ENCODE measurements at places on chromosomes 1 and 21. TPM values are rescaled to one million over a fixed set of nuclear protein-coding genes. Genes with fewer than 3 reads are reported as not detected.

DNA sequence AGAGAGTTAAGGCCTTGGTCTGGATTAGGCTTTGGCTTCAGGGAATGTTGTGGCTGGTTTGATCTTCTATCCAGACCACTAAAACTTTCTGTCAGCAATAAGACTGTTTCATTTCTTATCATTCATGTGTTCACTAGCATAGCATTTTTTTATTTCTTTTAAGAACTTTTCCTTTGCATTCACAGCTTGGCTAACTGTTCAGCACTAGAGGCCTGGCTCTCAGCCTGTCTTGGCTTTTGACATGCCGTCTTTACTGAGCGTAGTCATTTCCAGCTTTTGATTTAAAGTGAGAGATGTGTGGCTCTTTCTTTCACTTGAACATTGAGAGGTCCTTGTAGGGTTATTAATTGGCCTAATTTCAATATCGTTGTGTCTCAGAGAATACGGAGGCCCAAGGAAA, 62.5 kb downstream of the RNF220 start:
- no peak for DNase-seq

- DNase-seq: peak; percentile 71
Observed at GRCh38 chr1:231866392-231867331, 240.1 kb downstream of the DISC1 start.

The FMO2 gene
- total RNA-seq: not detected

GRCh38 chr1:184896000-184896399, 78.3 kb downstream of the NIBAN1 start:
- no peak for DNase-seq

DNA sequence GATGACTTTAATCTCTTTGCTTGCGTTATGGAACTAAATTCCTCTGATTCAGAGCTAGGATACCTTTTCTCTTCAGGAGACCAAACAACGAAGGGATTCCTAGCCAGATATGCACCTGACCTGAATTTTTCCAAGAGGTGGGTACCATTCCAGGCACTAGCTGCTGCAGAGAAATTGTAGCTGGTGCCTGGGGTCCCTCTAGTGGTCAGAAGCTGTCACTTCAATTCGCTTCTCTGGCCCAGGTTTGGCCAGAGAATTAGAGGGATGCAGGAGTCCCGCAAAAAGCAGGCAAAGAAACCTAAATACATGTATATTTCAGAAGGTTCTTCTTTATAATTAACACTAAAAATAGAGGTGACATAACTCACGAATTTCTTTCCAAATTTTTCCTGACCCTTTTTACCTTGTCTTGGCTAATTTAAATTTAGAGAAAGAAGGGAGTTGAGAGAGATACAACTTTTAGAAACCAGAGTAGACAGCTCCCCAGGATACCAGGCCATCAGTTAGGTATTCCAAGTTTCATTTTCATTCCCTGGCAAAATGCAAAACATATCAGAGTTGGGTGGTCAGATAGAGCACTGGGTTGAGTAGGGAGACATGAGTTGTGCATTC, 9.6 kb downstream of the ACKR1 start:
- peak; percentile 49 for DNase-seq

The SLC44A5 gene
- 1.6 TPM for total RNA-seq

DNA sequence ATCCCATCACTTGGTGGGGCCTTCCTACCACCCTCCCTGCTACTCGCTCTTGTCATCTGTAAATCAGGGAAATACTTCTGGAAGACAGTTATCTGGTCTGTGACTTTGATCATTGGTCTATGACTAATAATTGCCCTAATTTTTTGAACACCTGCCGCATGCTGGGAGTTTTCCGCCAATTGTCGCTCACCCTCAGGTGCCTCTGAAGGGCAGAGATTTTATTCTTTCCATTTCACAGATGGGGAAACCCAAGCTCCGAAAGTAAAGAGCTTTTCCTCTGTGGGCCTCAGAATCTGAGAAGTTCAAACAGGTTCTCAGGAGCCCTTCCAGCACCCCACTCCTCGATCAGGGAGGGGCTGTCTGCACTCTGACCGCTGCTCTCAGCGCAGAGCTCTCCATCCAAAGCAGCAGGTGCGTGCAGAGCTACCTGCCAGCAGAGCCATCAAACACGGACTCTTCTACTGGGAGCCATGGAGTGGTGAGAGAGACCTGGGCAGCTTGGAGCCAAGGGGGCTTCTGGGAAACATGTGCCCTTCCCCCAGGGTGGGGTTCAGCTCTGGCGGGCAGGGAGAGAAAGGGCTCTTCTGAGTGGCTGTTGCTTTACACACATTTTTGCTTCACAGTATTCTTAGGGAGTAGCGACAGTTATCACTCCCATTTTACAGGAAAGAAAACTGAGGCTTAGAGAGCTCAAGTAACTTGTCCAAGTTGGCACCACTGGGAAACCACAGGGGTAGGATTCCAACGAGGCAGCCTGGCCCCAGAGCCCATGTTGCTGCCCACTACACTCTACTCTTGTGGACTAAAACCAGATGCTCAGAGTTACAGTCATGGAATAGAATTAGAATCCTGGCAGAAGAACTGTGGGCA, 5.8 kb upstream of the RUNX3 start:
- DNase-seq: no peak

DNA sequence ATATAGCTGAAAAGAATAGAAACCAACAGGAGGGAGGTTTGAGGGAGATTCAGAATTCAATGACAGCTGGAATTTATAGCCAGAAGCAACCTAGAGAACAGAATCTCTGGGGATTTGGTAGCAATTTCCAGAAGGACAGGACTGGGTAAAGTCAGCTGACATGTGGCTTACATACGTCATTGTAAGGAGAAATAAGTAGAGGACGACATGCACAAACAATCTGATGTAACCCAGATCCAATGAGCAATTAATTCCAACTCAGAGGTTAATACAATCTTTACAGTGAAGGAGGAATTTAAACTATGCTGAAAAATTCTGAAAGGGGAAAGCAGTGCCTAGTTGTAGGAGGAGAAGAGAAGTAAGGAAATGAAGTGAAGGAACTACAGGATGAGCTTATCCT, 383.9 kb downstream of the PTBP2 start:
- DNase-seq: no peak

The C8A gene
- total RNA-seq: not detected

The MEGF6 gene
- total RNA-seq: 47.4 TPM

DNA sequence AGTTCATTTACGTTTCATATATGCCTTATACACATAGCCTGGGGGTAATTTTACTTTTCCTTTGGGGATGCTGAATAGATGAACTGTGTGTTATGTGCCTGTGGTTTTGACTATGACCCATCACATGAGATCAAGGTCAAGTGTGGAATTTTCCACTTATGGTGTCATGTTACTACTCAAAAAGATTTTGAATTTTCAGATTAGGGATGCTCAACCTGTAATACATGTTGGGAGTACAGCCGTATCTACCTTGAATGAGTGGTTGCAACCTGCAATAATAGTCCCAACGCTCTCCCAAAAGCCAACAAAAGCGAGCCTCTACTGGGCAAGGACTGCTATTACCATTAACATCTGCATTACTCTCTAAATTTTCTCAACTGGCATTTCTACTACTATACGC, 68.5 kb upstream of the SDC3 start:
- DNase-seq: no peak

The C1orf53 gene
- 3.5 TPM for total RNA-seq

The KMO gene
- total RNA-seq: not detected

The TCHHL1 gene
- total RNA-seq: not detected

- DNase-seq: no peak
Observed at GRCh38 chr1:38028105-38028591, 15.6 kb downstream of the UTP11 start.

The REG4 gene
- not detected for total RNA-seq

- no peak for DNase-seq
Observed at GRCh38 chr1:216641669-216642460, 81.4 kb downstream of the ESRRG start.

DNA sequence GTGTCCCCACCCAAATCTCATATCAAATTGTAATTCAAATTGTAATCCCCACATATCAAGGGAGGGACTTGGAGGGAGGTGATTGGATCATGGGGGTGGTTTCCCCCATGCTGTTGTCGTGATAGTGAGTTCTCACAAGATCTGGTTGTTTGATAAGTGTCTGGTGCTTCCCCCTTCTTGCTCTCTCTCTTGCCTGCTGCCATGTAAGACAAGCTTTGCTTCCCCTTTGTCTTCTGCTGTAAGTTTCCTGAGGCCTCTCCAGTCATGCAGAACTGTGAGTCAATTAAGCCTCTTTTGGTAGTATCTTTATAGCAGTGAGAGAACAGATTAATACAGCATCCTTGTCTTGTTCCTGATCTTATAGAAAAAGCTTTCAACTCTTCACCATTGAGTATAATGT, 6.5 kb upstream of the LRRC39 start:
- no peak for DNase-seq

The TNNI3K gene
- total RNA-seq: not detected

GRCh38 chr21:42545745-42546144, 32.1 kb downstream of the SLC37A1 start:
- no peak for DNase-seq

DNA sequence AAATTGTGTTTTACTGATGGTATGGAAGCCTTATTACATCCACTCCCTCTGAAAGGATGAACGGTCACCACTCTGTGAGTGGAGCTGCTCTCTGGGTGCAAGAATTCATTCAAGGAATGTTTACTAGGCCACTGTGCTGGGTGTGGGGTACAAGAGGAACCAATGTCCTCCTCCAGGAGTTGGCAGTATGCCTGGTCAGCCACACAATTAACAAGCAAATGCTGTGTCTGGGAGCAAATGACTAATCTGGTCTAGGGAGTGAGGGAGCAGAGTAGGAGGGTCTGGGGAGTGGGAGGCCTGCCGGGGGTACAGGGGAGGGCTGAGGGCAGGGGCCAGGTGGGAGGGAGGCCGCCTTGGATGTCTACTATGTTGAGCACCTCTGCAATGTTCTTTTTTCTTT, 27.2 kb upstream of the TDRD10 start:
- DNase-seq: peak; percentile 64

DNA sequence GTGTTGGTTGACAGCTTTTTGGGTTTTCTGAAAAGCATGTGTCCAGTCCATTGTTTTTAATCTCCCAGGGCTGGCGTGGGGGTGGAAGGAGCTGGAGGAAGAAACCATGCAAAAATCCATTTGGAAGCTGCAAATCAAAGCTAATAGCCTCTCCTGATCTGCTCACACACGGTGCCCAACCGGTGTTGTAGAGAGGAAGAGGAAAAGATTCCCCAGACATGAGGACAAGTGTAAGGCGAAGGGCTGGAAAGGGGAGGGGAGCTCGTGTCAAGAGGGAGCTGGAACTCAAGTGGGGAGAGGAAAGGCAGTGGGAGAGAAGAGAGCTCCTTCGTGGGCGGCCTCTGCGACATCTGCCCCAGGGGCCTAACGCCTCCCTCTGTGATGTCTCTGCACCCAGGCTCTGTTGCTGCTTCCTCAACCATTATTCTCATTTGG, 112.3 kb upstream of the IRF2BP2 start:
- no peak for DNase-seq

The ELF3 gene
- total RNA-seq: 0.29 TPM

GRCh38 chr1:200427744-200428143, 17.9 kb upstream of the ZNF281 start:
- DNase-seq: no peak

The PTPN22 gene
- total RNA-seq: not detected

DNA sequence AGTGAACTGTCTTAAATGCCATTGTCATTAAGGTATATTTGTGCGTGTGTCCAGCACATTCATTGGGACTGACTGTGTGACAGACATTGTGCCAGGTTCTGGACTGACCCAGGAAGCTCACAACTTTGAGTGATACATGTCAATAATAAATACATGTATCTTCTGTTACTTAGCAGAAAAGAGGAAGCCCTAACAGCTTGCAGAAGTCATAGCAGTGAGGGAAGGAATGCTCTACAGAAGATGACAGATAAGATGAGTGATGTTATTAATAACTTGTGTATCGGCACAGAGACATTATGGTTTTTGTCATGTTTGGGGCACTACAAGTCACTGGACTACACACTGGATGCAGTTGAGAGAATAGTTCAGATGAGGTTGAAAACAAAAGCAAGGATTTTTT, 1.2 kb upstream of the SRSF11 start:
- DNase-seq: no peak

- peak; percentile 31 for DNase-seq
Observed at GRCh38 chr1:108692724-108693655, 880 bp downstream of the PRPF38B start.

GRCh38 chr1:66231217-66231616, 302.7 kb upstream of the SGIP1 start:
- DNase-seq: peak; percentile 40

- DNase-seq: peak; percentile 95
Observed at GRCh38 chr1:67724928-67725560, 40.0 kb downstream of the GADD45A start.

The ST6GALNAC3 gene
- total RNA-seq: 48.3 TPM

The FCGR3A gene
- total RNA-seq: not detected

The C1QB gene
- not detected for total RNA-seq

The LRRC38 gene
- total RNA-seq: not detected

DNA sequence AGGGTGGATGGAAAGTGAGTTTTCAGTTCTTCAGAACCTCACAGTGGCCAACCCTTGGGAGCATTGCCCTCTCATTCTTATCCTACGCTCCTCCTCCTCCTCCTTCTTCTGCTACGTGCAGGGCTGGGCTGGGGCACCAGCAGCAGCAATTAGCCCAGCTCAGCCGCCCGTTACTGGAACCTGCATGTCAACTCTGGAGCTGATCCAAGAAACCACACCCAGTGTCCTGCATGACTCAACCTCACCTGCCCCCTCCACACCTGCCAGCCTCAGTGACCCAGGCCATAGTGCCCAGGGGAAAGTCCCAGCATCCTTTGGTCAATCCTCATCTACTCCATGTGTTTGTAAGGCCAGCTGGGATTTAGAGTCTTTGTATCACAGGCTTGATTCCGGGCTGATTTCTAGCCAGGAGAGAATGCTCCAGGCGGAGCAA, 12.6 kb downstream of the ELF3 start:
- DNase-seq: no peak

DNA sequence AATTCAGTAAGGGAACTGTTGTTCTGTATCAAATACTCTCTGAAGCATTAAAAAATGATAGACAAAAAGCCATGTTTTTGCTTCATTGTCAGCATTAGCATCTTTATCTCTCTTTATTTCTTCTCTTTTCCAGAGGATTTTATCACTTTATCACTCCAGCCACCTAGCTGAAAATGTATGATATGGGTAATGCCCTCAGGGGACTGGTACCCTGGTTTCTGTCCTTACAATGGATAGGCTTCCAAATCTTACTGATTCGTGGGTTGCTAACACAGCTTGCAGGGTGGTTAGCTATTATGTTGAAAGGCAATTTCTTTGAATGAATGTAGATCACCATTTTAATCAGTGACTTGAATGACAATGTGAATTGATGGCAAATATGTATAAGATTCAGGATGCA, 23.3 kb upstream of the HRNR start:
- DNase-seq: no peak

The SELL gene
- total RNA-seq: 0.67 TPM

Data from endothelial cell of umbilical vein (primary cell).